Mesothelial cell of epicardium (in vitro differentiated cells): ENCODE measurements at places on chromosomes 3 and 15.

DNA sequence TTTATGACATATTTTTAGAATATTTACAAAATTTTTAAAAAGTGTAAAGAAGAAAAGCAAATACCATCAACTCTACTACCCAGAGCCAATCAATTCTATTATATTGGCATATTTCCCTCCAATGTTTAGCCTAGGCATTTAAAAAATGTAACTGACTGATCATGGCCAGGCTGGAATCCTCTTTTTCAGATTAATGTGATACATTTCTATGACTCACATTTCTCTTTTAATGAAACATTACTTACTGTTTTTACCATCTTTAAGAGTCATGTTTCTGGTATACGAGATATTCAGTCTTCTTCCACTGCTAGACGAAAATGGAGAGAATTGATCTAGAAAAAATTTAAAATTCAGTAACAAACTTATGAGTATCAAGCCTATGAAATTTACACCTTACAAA is 53.4 kb upstream of the DCUN1D1 start:
- DNase-seq = no peak

DNA sequence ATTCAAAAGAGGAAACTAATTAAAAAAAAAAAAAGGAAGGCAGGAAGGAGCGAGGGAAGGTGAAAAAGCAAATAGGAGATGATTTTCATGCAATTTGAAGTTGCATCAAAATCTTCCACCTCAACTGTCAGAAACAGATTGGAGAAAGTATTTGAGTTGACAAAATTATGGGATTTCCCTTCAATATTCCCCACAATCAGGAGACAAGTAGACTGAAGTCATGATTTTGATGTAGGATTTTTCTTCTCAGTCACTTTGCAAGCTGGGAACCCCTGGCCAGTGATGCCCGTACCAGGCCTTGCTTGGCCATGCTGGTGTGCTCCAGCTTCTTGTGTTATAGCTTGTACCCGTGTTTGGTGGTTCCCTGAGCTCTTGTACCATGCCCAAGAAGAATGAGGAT is 854.5 kb upstream of the CFAP20DC start:
- no peak for DNase-seq

GRCh38 chr3:170740726-170741591 is 129.0 kb downstream of the RPL22L1 start:
- DNase-seq = no peak

DNA sequence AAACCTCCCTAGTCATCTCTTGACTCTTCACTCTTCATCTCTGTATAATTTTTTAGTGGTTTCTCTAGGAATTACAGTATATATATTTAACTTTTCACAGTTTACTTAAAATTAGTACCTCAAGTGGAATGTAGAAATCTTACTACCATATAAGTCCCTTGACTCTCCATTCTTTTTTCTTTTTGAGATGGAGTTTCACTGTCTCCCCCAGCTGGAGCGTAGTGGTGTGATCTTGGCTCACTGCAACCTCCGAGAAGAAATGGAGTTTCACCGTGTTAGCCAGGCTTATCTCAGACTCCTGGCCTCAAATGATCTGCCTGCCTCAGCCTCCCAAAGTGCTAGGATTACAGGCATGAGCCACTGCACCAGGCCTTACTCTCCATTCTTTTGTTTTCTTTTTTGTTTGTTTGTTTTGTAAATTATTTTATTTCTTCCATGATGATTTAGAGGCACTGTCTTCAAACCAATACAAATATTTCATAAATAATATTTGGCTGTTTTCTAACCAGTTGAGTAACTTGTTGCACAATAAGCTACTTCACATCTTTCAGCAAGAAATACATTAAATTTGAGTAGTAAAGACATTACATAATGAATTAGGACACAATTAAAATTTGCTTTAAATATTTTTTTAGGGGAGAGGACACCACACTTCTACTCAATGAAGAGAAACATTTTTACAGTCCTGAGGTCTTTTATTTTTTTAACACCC is 144.8 kb downstream of the RBPMS2 start:
- DNase-seq = no peak

DNA sequence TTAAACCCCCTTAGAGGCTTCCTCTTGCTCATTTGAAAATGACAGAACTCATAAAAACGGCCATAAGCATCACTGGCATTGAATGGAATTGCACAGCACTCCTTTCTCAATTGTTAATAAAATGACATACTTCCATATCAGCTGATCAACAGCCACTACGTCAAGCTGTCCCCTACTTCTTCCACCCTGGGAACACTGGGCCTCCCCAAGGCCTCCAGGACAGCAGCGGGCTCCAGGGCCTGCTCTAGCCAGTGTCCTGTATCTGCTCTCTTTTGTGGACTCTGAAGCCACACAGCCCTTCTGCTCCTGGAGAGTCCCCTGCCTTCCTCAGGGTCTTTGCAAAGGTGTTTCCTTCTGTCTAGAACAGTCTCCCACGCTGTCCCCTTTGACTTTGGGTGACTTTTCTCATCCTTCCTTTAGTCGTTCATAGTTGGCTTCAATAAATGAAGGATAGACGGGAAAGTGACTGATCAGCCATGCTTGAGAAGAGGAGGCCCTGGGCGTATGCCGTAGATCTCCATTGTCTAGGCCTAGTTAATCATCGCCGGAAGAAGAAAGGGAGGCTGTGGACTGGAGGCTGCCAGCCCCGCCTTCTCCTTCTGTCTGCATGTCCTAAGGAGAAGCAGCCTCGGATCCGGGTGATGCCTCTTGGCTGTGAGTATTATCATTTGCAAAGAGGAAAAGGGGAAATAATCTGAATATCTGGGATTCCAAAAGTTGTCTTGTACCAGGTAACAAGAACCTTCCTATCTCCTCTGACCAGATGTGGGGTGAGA is 4.7 kb upstream of the THSD4 start:
- DNase-seq = no peak

DNA sequence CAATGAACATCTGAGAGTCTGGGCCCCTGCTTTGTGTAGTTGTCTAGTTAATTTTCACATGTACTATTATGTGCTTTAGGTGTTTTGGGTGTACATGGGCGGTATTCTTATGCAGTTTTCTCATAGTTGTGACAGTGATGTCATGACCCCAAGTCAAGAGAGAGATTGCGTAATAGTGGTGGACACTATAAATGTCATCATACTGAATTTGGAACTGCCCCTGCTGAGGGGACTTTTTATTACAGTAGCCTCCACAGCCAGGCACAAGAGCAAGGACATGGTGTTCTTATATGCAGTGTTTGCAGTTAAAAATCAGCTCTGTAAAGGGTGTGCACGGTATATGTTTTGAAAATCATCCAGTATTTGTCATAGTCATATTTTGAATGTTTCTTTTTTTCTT is 29.5 kb downstream of the ABHD2 start:
- DNase-seq = no peak

DNA sequence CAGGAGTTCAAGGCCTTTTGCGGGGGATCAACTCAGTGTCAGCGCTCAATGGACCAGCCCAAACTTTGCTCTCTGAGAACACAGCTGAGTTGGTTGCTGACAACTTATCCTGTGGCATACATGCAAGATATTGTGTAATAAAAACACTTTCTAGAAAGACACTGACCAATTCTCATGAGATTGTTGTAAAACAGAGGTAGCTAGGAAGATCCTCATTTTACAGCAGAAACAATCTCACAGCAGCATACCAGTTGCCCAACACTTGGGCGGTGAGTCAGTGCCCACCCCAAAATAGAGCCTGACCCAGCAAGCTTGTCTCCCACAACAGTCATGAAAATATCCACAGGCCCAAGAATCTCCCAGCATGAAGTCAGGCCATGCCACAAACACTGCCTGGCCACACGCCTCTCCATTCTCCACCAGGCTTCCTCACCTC is 18.2 kb downstream of the KLHL6 start:
- DNase-seq = no peak

DNA sequence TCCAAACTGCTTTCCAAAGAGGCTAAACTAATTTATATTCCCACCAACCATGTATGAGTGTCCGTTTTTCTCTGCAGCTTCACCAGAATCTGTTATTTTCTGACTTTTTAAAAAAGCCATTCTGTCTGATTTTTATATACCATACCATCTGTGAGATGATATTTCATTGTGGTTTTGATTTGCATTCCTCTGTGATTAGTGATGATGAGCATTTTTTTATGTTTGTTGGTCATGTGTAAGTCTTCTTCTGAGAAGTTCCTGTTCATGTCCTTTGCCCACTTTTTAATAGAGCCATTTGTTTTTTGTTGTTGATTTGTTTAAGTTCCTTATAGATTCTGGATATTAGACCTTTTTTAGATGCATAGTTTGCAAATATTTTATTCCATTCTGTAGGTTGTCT is 179.4 kb upstream of the ALCAM start:
- no peak for DNase-seq

DNA sequence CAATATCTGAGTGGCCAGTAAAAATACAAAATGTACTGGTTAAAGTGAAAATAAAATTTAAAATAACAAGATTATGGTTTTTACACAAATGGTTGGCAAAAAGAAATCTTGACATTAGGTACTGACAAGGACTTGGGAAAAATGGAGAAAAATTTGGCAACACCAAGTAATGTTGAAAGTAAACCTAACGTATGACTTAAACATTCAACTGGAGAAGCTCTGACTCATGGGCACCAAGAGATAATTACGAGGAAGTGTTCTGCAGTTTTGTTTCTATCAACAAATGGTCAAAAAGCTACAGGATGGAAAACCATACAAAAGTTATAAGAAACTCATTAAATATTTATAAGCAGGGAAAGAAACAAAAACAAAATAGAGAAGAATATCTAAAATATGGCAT is 177.7 kb downstream of the ZNF385D start:
- no peak for DNase-seq

DNA sequence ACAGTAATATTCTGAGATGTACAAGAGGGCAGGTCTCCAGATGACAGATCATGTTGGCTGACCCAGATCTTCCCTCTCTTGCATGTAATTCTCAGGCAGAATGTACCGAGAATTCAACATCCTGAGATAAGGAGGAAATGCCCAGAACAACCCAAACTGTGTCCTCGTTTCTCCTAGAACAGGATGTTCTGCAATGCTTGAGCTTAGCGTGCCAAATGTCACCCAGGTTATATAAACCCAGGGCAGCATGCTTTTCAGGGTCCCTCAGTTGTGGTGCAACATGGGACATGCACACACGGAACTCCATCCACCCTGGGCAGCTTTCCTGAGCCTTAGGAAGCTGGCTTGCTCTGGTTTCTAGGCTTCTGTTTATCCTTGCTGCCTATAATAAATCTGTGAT is 102.1 kb upstream of the CMC1 start:
- DNase-seq = no peak

DNA sequence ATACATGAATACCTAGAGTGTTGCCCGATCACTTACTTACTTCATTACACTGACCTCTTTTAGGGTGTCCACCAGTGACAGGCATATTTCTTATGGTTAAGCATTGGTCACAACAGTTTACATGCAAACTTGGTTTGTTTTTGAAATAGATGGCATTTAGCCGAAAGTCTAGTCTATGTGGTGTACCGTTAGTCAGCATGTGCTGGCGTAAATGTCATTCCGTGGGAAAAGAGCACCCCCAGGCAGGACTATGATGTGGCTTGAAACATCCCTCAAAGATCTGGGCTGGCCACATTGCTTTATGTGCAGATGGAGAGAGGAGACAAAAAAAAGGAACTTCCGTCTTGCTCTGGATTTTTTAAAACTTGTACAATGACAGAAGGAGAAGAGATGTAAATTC is 357.0 kb upstream of the ICE2 start:
- no peak for DNase-seq

GRCh38 chr3:148077318-148077923 is 620.3 kb upstream of the AGTR1 start:
- DNase-seq = no peak

DNA sequence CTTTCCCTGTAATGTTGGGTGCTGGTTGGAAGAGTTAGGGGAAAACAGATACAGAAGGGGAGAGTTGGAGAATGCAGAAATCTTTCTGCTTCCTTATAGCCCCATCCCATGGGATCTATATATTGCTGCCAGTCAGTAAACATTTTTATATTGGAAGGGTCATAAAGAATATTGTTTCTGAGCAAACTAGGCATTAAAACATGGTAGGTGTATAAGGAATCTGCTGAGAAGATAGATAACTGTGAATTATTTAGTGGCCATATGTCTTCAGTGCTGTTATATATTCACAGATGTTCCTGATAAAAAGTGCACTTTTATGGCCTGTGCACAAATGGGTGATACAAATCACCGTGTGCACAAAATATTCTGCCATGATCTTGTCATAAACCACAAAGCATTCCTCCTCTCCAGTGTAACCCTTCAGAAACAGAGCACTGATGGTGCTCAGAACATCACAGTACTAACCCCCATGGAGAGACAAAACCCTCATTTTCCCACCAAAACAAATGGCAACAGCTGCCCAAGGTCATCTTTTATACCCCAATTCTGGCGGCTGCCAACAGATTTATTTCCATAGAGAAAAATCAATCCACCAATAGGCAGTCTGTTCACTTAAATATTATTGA is 269.3 kb downstream of the SLC9A9 start:
- DNase-seq = no peak

GRCh38 chr3:151890721-151891141 is 17.3 kb downstream of the SUCNR1 start:
- no peak for DNase-seq

DNA sequence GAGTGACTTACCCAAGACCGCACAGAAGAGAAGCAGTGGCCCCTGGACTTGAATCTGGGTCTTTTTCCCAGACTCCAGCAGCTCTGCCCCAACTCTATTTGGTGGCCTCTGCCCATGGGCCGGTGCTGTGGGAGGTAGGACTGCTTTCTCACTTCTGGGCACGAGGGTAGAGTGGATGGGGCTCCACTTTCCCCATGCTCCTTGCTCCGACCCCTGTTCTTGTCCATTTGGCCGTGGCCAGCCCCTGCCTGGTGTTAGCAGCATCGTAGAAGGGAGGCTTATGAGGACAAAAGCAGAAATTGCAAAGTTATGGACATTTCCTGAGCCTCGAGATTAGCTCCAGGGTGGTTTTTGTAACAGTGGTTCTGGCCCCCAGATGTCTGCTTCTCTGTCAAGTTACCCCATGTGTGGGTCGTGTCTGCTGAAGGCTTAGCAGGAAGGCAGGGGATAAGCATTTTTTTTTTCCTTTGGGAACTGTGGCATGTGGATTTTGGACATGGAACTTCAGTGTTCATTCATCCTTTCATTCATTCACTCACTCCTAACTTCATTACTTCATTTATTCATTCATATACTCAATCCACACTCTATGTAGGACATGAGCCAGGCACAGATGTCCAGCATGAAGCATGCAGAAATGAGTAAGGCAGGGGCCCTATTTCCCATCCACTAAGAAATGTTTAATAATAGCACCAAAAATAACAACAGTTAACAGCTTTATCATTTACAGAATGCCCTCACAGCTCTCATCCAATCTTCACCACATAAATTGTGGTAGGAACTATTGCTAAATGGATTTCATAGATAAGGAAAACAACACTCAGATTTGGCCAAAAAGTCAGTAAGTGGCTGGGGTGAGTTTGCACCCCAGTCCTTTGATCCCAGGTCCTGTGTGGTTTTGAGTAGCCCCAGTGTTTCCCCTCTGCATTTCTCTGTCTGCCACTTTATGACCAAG is 180.5 kb downstream of the OPA1 start:
- no peak for DNase-seq
